ENCODE measurements at places on chromosomes 1 and 21.

DNA sequence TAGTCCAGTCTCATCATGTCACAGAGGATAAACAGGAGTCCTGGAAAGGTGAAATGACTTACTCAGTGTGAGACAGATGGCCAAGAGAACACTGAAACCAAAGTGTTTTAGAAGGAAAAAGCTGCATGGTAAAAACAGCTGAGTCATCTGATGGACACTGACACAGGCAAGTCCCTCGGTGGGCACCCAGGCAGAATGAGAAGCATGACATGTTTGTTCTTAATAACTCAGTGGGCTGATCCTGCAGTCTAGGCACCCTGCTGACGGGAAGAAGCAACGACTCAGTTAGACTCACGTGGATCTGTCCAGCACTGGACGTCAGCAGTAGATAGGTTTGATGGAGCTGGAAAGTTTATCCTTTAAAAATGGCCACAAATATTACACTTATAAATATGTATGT, 116.9 kb downstream of the RGS7 start:
- peak; percentile 10 for DNase-seq

GRCh38 chr1:92538048-92538412, 51.3 kb upstream of the GFI1 start:
- no peak for DNase-seq

DNA sequence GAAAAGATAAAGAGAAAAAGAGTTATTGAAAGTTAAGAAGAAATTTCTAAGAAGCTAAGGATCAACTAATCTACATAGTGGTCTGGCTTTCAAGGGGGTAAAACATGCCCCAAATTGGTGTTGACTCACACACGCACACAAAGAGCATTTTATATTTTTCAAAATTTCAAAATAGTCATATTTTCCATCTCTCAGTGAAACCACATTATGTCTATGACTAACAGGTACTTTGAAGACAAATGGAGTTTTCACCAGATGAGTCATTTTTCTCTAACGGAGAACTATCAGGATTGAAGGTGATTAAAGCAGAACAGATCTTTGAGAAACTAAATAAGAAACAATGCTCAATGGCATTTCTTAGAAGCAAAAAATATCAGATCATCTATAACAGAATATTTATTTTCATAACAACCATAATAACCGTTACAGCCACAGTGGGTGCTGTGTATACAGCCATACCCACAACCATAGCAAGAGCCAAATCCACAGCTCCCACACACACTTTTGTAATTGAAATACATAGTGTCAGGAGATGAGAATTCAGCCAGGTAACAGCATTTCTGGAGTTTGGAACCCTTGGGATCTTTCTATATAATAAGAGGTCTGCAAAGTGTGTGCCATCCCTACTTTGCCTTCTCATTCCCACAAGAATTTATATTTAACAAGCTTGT, at the start of gene KRTAP21-3:
Gene KRTAP21-3, minus strand, starts transcription at position 539 of the 671 bp plus-strand sequence. Its CDS starts 18 bp downstream, at position 521.
- no peak for DNase-seq

DNA sequence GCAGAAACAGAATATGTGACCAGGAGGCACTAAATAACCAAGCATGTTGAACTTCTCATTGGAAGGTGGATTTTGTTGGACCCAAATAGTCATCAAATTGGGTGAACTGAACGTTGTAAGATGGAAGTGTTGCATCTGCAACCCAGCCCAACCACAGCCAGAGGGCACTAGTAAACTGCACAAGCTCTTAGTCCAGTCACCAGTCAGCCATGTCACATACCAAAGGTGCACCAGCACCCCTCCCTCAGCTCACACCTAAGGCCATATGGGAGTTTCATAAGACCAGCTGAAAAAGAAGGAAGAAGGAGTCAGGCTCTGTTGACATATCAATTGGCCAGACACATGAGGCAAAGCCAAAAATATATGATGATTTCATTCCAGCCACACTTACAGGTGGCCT, 481.7 kb upstream of the NR5A2 start:
- no peak for DNase-seq

DNA sequence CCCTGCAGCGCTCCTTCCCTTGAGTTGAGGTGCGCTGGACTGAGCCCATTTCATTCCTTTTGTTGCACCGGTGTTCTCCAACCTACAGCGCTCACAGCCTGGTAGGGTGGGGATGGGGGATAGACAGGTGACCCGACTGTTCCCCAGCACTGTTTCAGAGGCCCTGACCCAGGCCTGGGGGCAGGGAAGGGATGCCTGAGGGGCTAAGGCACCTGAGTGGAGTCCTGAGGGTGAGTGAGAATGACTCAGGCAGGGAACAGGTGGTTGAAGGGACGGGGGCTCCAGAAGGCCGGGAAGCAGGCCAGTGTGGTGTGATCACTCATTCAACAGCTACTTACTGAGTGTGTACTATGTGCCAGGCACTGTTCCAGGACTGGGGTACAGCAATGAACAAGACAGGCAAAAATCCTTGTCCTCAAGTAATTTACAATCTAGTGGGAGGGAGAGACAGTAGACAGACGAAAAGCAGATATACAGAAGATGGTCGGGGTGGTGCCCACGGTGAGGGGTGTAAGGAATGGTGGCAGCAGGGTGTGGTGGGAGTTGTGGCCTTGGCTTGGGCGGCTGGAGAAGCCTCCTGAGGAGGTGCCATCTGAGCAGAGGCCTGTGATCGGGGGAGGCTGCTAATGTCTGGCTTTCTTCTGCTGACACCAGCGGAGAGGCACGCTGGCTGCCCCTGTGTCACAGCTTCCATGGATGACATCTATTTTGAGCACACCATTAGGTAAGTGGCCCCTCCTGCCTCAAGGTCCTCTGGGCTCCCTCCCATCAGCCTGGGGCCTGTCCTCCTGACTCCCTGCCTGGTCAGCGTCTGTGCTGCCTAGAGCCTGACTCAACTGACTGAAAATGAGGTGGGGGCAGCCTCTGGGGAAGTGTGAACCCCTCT, 37.4 kb downstream of the ACOT11 start:
- no peak for DNase-seq

DNA sequence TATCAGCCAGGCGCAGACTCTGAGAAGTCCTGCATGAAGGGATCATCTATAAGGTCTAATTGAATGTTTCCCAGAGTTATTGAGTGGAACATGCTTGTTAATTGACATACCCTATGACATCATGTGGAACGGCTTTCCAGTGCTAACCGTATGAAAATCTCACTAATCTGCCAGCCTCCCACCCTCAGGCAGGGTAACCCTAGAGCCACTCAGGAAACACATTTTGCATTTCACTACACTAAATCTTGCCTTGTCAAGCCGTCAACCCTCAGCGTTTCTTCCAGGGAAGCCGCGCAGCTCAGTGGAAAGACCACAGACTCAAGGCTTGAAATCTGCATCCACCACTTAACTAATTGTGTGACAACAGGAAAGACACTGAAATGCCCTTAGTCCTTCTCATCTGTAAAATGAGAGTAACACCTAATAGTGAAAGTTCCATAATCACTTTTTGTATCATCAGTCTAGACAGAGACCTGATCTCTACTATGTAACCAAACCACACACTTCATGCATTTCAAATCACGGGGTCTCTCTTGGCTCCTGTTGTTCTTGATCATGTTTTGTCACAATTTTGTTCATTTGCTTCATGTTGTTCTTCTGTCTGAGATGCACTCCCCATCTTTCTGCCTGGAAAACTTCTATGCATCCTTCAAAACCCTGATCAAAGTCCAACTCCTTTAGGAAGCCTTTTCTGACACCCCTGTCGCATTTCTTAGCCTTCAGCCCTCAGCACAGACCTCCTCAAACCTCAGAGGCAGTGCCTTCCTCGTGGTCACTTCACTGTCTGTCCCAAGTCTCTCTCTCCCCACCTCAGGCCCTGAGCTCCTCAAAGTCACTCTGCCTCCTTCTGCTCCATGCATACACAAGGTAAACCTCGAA, 246.5 kb downstream of the TOMM20 start:
- DNase-seq, result no peak

DNA sequence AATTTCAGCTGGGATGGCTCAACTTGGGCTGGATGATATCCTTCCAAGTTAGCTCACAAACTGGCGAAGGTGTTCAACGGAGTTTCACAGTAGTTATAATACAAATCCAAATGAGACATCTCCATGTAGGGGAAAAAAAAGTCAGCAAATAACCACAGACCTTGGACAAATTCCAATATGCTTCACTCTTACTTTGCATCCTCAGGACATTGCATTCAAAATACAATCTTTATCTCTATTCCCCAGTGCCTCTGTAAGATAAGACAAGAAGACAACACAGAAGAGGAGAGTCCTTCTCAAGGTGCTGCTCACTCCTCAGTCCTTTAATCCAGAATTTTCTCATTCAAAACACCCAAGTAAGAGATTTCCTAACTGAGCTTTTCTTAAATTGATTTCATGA, 1797.7 kb downstream of the MRPL39 start:
- no peak for DNase-seq

DNA sequence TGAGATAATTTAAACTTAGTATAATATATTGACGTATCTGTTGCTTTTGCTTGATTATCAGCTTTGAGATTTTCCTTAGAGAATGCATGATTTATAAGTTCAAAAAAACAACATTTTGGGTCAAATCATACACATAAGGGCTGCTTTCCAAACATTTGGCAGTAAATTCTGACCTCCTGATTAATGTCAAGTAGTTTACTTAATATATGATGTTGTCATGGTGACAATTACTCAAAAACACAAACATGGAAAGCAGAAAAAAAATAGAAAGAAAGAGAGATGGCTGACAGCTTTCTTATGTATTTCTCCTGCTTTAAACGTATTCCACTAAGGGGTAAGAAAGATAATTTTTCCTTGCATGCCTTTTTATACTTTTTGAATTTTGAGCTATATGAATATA, 258.2 kb upstream of the C1orf105 start:
- no peak for DNase-seq

GRCh38 chr1:204258213-204259115, 44.7 kb upstream of the GOLT1A start:
- no peak for DNase-seq

- no peak for DNase-seq
Observed at GRCh38 chr1:30109853-30110252, 613.5 kb downstream of the MATN1 start.

- no peak for DNase-seq
Observed at GRCh38 chr1:218809061-218809460, 364.6 kb upstream of the LYPLAL1 start.

- DNase-seq, result no peak
Observed at GRCh38 chr1:22447621-22448111, 4.0 kb upstream of the ZBTB40 start.

GRCh38 chr21:39441502-39442475, 3.8 kb downstream of the LCA5L start:
- DNase-seq, result no peak

- DNase-seq, result no peak
Observed at GRCh38 chr1:171116676-171117075, 26.0 kb downstream of the FMO3 start.

DNA sequence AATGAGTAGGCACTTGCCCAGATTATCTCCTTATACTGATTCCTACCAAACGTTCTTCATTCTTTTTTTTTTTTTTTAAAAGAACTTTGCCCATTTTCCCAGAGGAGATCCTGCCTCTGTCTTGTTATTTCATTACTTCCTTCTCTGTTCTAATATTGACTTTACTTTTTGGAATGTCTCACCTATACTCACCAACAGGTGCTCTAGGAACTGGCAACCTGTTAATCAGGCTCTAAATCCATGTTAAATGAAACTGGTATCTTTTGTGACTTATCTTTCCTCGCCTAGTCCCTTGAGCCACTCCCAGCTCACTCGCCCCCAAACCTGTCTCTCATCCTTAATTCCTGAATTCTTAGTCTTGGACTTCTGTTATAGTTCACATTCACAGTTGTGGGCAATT, 1.2 kb upstream of the CRCT1 start:
- no peak for DNase-seq

DNA sequence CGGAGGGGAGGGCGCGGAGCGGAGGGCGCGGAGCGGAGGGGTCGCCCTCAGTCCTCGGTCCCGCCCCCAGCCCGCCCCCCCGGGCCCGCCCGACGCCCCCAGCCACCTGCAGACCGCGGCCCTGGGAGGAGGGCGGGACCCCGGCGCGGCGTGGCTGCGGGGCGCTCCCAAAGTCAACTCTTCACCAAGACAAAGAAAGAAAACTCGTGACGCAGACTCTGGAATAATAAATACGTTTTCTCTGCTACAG, 1.2 kb downstream of the HES4 start:
- DNase-seq, result no peak

DNA sequence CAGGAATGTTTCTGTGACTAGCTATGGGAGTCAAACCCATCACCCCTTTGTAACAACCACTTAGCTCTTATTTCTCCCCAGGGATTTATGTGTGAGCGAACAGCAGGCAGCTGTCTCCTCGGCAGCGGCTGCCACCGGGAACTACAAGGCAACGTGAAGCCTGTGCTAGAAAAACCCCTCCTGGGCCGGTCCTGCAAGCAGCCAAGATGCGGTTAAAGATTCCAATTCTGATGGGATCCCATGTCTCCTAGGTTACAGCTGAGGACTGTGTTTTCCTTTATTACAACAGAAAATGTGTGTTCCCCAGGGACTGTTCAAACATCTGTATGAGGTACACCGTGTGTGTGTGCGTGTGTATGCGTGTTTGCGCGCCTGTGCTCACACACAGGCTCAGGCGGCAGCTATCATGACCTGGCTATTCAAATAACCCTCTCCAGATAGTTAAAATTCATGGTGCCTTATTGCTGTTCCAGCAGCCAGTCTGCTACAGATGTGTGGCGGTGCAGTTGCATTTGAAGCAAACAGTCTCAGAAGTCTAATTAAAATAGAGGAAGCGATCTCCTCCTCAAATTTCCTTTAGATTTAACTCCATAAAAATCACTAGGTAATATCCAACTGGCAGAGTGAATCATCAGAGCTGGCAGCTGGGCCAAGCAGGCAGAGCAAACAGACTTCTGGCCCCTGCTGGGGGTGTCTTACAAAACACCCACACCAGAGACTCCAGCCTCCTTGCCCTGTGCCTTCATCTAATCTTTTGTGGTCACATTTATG, 68.0 kb downstream of the LMX1A start:
- DNase-seq, result no peak

DNA sequence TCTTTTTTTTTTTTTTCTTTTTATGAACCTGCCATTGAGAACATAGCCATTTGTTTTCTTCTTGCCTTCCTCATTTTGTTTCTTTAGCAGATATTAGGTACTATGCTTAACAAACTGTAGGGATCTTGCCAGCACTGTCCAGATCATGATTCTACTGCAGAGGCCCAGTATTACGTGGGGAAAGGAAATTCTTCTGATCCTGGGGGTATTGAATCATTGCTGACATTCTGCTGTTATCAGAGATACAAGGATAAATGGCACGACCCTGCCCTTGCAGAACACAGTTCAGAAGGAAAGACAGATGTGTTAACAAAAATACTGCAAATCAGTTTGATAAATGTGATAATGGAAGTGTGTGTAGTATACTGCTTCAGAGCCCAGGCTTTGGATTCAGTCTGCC, 56.2 kb downstream of the BTBD8 start:
- no peak for DNase-seq

DNA sequence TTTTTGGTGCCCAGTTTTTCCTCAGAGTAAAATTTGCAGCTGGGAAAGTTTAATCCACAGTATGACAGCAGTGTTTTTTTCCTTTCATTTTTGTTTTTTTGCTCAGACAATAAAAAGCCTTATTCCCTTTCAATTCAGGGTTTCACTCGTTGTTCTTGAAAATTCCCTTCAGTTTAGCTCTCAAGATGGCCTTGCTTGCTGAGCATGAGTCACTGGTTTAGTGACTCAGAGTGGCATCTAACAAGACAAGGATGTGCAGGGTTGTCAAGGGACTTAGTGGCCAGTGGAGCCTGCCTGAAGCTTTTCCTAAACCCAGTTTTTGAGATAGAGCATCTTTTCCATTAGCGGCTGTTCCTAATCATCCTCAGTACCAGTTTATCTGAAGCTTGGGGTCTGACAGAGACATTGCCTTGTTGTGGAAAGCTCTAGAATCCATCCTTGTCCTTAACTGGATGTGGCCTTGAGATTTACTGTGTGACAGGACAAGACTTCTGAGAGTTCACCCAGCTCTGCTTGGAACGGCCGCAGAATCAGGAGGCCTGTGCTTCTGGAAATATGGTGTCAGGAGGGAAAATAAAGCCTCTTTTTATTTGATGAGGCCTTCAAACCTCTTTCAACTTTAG, 48.4 kb upstream of the DNAJC6 start:
- DNase-seq, result no peak
